ENCODE measurements at places on chromosomes 7 and 10.
A peak's percentile ranks its signal among the peaks of the same experiment; 100 is the strongest.

DNA sequence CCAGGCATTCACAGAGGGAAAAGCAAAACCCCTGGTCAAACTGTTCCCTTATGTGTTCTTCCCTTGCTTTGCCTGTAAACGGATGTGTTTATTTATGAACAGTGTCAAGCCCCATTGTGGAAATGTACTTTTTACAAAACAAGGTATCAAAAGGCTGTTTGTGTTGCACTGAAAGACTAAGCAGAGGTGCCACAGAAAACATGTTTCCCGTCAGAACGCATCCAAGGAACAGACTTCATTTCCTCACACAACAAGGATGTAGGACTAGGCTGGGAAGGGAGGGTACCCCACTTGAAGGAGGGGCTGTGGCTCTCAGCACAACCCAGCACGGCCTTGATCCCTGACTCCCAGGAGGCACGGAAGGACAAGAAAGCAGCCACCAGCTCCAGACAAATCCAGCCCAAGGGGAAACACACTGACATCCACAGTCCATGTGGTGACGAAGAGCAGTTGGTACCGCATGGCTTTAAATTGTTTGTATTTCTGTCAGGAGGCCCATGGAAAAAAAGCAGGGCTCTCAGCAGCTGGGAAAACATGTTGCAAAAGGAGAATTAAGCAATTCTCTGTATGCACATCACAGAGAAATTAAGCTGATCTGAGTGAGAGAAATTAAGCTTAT is 85.6 kb downstream of the RNF216 start:
- DNase-seq, result no peak

GRCh38 chr7:46844486-46844885 is 737.4 kb downstream of the TNS3 start:
- peak; percentile 30 for DNase-seq

DNA sequence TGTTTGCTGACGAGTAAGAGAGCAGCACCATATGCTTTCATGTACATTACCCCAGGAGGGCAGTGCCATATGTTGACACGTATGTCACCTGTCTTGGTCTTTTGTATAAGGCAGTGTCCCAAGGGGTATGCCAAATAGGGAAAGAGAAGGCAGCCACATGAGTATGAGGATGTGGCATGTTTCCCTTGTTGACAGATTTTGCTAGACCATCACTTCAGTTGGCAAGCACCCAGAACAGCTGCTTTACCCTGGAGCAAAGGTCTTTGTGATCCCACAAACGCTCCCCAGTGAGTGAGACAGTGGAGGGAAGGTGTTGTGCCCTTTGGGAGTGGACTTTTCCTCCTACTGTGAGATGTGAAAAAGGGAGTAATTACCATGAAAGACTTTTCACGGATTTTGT is 350.1 kb downstream of the ETV1 start:
- DNase-seq, result no peak

DNA sequence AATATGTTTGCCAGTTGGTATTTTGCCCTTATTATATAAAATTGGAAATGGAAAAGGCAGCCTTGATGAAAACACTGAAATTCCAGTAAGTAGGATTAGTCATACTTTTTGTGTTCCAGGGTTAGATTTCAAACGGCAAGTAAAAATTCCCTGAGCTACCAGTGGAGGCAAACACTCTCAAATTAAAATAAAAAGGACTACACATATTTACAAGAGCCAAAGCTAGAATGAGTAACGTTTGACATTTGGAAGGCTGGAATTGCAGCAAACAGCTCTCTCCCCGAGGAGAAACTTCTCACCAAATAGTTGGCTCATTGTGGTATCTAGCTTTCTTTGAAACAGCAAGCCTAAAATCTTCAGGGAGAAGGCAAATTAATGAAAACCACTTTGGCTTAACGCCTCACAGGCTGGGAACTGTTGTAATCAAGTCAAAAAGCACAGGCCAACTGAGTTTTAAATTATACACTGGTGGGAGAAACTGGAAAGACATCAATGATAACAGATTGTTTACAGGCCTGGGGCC is 288.4 kb downstream of the SNX13 start:
- peak; percentile 53 for DNase-seq

DNA sequence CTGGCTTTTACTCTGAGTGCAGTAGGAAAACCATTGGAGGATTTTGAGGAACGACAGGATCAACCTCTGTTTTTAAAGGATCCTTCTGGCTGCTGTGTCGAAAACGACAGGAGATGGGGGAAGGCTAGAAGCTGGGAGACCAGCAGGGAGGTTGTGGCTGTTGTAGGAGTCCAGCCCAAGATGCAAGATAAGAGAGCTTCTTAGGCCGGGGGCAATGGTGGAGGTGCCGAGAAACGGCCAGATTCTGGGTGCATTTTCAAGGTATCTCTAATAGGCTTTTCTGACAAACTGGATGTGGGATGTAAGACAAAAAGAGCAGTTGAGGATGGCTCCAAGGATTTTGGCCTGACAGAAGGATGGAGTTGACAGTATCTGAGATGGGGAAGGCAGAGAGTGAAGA is 10.3 kb upstream of the PVRIG start:
- no peak for DNase-seq

- DNase-seq, result no peak
Observed at GRCh38 chr10:120584786-120585185, 127.8 kb downstream of the PLPP4 start.

GRCh38 chr7:112594397-112594796 is 113.6 kb downstream of the LSMEM1 start:
- DNase-seq, result no peak

- DNase-seq, result no peak
Observed at GRCh38 chr10:56286096-56286495, 75.0 kb downstream of the ZWINT start.

- peak; percentile 55 for DNase-seq
Observed at GRCh38 chr10:101061624-101062231, at the start of gene KAZALD1. Gene KAZALD1 (plus strand): TSS chr10:101061989. CDS start chr10:101062593, 604 bp downstream.

GRCh38 chr10:24690961-24691512 is 32.6 kb downstream of the ARHGAP21 start:
- no peak for DNase-seq

DNA sequence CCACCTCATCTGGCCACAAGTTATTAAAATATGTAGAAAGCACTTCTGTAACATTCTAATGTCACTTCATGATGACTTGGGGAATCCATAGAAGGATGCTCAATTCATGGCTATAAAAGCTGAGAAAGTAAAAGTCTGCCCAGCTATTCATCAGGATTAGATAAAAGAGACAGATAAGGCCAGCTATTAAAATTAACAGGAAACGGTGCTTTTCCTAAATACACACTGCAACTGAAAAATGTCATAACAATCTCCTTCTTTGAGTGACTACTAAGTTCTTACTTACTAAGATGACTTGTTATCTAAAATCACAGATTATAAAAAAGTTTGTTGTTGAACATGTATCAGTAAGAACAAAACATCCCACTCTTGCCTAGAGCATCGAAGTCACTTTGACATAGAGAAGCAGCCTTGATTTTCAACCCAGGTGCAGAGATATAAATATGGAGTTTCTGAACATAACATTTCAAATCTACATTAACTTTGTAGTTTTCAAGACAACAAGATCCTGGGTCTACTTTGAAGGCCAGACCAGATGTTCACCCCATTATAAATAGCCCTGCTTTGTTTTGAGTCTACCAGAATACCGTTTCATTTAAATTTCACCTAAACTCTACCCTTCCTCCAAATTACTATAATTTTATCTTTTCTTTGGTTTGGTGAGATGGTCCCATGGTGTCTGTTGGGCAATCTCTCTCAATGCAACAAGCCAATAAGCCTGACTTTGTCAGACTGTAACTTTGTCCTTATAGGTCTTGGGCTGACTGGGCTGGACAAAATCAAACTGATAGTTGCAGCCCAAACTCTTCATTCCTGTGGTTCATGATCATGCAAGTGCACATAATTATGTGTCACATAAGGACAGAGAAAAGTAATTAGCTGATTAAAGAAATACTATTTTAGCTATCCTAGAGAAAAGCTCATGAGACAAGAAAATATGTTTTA is 24.0 kb downstream of the HYCC1 start:
- DNase-seq, result no peak

DNA sequence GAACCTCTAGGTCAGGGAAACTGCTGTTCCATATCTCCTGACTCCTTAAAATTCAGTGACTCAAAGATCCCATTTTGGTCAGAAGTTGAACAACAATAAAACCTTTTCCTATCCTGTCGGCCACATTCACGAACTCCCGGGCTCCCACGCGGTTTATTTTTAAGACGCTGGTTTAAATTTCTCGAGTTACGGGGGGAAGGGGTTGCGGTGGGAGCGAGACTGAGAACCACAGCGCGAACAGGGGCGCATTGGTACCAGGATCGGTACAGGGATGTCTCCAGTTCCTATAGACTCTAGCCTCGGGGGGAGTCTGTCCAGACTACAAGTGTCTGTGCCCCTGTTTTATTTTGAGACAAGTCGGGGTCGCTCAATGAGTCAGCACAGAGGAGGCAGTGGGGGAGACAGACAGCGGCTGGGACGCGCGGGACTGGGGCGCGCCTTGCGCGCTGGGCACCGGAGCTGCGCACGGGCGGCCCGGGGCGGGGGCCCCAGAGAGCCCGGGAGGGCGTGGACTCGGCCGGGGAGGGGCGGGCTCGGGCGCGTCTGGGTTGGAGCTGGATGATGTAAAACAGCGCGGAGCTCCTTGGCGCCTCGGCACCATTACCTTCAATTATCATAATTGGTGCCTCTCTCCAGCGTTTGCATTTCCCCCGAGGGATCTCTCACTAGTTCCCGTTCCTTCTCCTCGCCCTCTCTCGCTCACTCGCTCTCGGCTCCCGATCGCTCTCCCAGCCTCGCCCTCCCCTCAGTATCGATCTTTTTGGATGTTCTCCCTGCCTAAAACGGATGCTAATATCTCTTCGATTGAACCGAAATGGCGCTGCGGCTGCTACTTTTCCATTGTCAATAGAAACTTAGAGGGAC is 8.7 kb upstream of the BAMBI start:
- peak; percentile 74 for DNase-seq

GRCh38 chr7:71308096-71308495 is 176.2 kb downstream of the GALNT17 start:
- peak; percentile 86 for DNase-seq

GRCh38 chr7:6317797-6318438 is 45.5 kb upstream of the CYTH3 start:
- peak; percentile 87 for DNase-seq

All from urothelium cell line (cell line).